ENCODE measurements at places on chromosomes 16 and 17.
A peak's percentile ranks its signal among the peaks of the same experiment; 100 is the strongest.

- DNase-seq, result no peak
Observed at GRCh38 chr16:50761267-50761666, 19.4 kb downstream of the CYLD start.

- DNase-seq, result no peak
Observed at GRCh38 chr17:56613131-56613530, 19.6 kb downstream of the NOG start.

GRCh38 chr17:4247971-4248388, 15.8 kb downstream of the ANKFY1 start:
- DNase-seq, result no peak

GRCh38 chr17:59830846-59831486, 61.8 kb downstream of the TUBD1 start:
- no peak for DNase-seq

DNA sequence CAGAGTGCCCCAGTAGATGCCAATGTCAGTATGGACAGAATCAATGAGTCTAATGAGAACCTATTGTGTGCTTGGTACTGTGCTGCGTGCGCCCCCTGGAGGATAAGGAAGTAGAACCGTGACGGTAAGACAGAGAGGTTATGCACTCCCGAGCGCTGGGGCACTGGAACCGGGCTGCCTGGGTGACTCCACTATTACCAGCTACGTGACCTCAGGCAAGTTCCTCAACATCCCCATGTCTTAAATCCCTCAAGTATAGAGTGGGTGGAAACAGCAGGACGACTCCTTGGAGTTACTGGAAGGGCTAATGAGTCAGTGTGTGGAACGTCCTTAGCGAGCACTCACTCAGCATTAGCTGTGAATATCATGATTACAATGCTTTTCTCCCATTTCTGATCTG, 16.2 kb downstream of the CHST4 start:
- DNase-seq, result peak; percentile 4

- no peak for DNase-seq
Observed at GRCh38 chr16:64693946-64694345, 427.9 kb downstream of the CDH11 start.

DNA sequence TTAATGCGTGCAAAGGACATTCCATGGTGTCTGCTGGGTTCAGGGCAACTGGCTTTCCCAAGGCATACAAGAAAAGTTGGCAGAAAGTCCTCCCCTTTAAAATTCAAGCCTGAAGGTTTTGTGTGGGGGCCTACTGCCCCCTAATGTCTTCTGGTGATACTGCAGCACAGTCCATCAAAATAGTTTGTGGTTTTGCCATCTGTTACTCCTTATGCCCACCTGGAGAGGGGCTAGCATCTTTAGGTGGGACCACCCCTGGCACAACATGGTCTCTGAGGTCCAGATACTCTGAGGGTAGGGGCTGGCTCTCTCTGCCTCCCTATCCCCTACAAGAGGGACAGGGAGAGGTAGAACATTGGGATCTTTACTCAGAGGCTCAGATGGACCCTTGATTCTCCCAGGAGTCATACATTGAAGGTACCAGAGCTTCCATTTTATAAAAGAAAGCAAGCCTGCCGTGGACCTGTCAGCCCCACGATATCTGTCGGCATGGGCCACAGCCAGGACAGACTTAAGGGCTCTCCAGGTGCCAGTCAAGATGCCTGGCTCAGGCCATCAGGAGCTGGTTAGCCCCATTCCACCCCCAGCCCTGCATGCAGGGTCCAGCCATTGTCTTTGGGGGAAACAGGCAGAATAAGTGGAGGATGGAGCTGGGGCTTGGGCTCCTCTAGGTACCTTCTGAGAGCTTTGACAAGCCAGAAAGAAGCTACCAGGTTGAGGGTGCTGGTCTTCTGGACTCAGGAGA, 6.3 kb downstream of the ESRP2 start:
- peak; percentile 21 for DNase-seq

- no peak for DNase-seq
Observed at GRCh38 chr16:81899601-81900000, 111.7 kb downstream of the SDR42E1 start.

DNA sequence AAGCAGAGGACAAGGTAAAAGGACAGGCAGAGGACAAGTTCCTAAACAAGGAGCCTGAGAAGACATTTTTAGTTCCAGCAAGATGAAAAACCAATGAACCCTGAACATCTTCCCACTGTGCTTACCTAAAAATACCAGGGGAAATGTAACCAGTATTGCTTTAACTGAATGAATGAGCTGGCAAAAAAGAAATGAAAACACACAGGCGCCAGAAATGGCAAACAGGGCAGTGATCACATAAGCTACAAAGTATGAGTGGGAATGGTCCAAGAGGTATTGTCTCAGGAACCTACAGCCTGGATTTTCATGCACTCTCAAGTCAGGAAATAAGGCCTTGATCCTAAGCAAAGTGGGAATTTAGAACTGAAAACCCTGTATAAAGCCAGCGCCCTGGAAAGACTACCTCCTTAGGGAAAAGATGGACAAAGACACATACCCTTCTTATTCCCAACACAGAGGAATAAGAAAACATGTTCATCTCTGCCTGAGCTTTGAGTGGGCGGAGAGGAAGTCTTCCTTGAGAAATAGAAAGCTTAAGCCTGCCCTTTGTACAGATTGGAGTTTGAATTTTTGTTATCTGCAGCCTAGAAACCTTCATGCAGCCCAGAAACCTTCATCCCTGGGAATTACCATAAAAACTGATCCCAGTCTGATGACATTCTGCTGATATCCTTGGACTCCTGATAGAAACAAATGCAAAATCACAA, 2.1 kb downstream of the CMTM2 start:
- no peak for DNase-seq

DNA sequence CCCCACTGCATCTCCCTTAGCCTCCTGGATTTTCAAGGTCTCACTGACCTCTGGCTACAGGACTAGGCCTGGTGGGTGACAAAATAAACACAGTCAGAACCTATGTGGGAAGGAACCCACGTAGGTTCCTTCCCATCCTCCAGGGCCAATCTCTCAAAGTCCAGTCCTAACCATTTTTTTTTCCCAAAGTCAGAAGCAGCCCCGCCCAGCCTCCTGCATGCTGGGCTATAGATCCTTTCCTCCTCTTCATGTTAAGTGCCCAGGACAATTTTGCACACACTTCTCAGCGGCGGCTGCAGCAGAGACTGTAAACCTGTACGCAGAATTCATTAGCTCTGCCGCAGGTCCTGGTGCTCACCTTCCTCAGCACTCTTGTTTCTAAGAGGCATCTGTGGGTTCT, 285.8 kb downstream of the NPIPA8 start:
- DNase-seq, result no peak

DNA sequence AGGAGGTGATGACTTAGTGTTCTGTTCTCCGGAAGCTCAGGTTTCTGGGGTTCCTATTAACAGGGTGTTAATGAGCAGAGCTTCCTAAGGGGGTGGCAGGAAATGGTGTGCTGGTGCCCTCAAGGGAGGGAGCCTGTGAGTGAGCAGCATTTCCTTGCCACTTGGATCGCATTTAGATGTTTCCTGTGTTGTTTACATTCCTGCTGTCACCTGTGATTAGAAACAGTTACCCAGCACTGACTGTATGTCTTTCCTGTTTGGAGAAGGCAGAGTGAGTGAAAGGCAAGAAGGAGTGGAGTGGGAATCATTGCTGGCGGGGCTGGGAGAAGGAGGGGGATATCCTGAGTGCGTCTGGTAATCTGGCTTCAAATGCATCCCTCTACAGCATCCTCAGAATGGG, 214.6 kb downstream of the CCDC182 start:
- DNase-seq, result no peak

- DNase-seq, result no peak
Observed at GRCh38 chr16:15976225-15976812, 26.9 kb downstream of the ABCC1 start.

- DNase-seq, result no peak
Observed at GRCh38 chr17:75024686-75025397, 12.4 kb downstream of the MRPL58 start.

DNA sequence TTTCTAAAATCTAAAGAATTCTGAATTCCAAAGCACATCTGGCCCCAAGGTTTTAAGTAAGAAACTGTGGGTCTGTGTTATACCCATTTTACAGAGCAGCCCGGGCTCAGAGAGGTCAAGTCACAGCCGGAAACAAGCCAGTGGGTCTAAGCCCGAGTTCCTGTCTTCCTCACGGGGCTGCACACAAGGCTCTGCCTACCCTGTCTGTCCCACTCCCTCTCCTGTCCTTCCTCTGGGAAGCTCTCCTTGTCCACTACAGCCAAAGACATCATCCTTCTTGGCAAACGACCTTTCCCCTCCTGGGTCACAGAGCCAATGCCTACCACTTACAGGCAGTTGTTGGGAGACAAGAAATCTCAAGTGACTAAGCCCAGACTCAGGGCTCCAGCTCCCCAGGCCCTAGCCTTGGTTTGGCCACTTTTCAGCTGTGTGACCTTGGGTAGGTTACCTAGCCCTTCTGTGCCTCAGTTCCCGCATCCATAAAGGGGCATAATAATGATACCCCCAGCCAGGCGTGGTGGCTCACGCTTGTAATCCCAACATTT, 55.6 kb upstream of the MAP3K14 start:
- DNase-seq, result no peak

DNA sequence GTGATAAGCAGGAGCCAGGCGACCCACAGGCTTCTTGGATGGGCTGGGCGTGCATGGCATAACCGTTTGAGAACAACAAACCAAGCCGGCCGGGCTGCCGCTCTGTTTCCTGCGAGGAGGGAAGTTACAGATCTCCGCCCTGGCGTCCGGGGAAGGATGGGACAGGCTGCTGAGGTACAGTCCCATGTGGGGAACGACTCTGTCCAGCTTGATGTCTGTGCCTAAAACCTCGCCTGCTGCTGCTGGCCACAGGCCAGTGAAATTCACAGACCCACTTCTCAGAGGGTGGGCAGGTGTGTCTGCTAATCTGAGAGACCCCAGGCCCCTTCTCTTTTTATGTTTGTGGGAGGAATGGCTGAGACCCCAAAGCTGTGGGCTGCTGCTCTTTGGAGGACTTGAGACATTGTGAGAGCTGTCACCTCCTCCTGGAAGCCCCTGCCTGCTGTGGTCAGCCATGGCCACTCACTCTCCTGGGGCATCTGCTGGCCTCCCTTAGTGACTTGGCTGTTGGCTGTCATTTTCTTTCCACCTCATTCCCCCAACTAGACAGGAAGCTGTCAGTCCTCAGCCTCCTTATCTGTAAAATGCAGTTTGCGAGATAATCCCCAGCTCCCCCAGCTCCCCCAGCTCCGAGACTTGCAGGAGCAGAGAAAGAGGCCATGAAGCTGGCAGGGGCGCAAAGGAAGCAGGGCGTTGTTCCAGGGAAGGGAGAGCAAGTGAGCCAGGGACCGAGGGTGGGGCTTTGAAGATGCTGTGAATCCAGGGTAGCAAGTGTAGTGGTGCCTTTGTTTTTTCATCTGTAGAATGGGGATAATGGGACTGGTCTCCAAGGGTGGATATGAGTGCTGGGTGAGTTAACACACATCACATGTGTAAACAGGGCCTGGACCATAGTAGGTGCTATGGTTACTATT, 51.0 kb downstream of the CMIP start:
- DNase-seq, result no peak

DNA sequence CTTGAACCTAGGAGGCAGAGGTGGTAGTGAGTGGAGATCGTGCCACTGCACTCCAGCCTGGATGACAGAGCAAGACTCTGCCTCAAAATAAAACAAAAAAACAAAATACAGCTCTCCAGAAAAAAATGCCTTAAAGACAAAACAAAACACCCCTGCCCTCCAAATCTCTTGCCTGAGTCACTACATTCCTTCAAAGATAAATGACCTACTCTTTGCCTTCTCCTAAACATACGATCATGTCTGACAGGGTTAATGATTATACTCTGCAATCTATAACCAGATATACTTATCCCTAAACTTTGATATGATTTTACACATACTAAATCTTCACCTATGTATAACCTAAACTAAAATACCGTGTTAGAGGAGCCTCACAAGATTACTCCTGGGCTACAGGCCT, 1.4 kb upstream of the SETD6 start:
- no peak for DNase-seq

DNA sequence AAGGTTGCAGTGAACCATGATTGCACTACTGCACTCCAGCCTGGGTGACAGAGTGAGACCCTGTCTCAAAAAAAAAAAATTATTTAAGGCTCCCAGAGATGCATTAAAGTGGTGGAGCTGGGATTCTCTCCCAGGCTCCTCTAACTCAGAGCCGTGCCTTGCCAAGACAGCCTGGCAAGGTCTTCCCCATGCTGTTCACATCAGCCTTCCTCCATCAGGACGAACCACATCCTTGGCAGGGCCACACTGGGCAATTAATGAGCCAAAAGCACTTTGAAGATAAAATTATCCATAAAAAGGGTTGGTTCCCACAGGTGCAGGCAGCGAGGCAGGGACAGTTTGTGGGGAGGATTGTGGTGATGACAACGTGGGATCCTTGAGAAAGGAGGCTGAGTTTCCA, 19.8 kb upstream of the BBS2 start:
- no peak for DNase-seq

DNA sequence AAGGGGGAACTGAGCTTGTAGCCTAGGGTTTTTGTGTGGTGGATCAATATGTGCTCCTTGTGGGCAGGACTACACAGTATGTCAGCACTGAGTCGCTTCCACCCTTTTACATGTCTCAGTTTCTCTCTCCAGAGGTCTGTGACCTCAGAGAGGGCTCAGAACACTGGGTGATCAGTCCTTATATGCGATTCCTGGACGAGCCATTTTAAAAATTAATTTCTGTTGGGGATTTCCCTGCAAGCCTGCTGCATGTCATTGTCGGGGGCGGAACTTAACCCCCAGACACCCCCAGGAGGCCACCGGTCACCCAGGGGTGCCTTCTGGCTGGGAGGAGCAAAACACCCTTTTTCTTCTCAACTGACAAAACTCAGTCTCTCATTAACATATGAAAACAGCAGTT, 14.1 kb downstream of the DHRS7B start:
- no peak for DNase-seq

- DNase-seq, result no peak
Observed at GRCh38 chr17:14033166-14033565, 36.1 kb upstream of the COX10 start.

DNA sequence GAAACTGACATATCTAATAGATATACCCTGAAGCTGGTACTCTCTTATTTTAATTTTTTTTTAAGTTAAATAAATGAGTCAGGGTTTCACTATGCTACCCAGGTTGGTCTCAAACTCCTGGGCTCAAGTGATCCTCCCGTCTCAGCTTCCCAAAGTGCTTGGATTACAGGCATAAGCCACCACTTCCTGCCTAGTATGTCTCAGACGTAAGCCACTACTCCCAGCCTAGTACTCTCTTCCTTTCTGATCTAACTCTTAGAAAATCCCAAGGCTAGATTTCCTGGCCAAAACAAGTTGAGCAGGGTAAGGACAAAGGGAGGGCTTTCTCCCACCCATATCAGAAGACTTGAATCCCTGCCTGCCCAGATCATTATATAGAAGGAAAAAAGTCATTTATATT, 33.7 kb downstream of the HOXB1 start:
- no peak for DNase-seq

All from skeletal muscle cell (primary cell).